8988T (cell line): ENCODE measurements at places on chromosomes 2 and 18.

DNA sequence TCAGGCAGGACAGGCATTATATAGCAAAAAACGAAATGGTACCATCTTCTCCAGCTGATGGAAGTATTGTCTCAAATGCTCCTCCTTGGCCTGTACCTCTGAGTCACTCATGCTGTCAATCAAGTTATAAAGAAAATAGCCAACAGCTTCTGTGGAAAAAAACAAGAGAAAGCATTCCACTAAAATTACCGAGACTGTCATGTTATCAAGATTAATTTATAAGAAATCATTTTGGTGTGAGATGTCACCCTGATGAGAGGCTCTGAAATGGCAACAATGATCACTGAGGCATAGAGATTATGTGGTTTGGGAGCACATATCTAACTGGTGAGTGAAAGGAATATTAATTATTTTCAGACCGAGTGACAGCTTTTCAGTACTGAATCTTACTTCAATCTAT, 47.4 kb downstream of the LRPPRC start:
- DNase-seq = no peak

GRCh38 chr2:199535445-199536177, 77.9 kb upstream of the SATB2 start:
- DNase-seq = no peak

DNA sequence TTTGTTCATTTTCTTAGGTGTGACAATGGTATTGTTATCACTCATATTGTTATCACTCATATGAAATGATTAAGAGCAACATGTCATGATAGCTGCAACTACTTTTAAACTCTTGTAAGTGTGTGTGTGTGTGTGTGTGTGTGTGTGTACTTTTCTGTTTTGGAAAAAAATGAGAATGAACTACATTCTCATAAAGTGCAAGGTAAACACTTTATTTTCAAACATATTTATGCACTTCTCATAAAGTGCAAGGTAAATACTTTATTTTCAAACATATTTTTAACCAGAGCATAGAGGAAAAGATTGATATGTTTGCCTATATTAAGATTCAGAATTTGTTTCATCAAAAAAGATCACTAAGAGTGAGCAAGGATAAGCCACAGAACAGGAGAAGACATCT, 99.8 kb downstream of the TEX51 start:
- no peak for DNase-seq

DNA sequence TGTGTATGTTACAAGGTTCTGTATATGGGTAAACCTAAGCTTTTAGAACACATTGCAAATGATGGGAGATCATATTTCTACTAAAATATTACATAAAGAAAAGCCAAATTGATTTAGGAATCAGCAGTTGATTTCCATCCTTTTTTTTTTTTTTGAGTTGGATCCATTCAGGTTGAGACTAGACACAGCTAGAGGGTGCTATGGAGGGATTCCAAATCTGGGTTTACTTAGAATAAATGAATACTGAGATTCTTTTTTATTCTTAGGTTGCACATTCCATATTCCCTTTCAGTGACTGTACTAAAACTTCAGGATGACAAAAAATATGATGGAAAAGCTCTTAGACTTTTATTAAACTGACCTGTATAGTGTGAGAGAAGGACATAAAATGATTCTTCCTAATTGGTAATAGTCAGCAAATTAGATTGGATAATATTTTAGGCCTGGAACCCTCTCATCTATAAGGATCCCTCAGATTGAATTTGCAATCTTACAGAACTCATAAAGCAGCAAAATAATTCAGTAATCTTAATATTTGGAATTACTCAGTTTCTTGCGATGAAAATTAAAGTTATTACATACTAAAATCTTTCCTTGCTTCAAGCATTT, 183.3 kb upstream of the SESTD1 start:
- DNase-seq = no peak

DNA sequence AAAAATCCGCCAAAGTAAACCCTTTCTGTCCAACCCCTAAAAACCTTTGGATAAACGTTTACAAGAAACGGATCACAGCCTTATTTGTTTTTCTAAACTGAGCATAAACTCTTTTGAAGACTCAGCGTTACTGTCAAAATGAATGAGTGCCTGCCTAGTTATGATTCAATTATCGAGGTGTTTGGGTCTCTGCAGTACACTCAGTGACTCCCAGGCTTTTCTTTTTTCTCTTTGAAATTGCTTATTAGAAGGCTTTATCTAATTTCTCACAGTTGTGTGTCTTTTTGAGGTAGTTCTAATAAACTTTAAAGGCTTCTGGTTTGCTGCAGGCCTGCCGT, 663 bp downstream of the RHBDD1 start:
- no peak for DNase-seq

DNA sequence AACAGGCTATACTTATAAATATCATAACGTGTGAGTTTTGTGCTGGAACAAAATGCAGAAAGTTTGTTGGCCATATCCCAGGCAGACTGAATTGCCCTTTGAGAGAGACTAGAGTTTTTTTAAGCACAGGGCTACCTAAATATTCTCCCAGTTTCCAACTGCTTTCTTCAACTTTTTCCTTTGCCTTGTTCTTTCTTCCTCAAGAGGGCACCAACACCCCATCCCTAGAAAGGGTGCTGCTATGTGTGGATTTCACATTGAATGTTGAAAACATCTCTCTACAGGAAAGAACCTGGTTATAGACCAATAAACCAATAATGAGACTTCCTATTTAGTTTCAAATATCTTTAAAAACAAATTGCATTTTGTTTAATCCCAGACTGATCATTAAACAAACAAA, 87.9 kb downstream of the ICOS start:
- no peak for DNase-seq

DNA sequence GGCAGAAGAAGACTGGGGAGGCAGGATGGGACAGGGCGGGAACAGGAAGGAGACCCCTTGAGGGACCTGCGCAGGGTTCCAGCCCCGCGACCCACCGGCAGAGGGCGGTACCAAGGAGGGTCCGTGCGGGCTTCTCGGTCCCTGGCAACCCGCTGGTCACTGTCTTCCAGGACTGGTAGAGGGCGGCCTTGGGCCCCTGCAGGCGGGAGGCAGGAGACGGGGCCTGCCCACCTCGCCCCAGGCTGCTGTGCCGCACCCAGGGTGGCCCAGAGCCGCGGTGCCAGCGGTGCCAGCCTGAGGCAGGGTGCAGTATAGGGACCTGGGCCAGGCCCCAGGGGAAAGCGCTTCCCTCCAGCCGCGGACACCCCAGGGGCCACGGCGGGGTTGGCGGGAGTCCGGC, 34.5 kb downstream of the NEURL3 start:
- peak; percentile 51 for DNase-seq

DNA sequence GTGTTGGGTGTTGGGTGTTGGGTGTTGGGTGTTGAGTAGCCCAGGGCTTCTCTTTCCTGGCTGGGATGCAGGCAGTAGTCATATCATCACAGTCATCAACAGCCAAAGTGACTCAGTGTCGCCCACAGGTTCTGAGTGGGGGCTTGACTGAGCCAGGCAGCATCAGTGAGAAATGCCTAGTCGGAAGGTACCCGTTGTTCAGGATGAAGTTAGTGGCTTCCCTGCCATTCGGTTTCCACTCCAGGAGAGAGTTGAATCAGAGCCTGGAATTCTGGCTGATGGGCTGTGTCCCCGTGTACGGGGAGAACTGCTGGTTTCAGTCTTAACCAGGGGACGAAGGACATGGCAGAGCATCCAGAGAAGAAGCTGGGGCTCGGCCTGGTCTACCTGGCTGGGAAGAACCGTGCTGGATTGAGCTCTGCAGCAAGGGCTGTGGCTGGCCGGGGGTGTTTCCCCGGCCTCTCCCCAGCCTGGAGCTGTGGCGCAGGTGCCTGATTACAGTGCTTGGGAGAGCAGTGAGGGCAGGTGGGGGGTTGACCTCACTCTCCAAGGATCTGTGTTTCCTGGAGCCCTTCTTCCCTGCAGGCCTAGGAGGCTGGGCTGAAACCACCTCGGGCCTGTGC, 49.4 kb downstream of the AGAP1 start:
- DNase-seq = no peak

GRCh38 chr2:231270221-231271114, 72.0 kb downstream of the ARMC9 start:
- DNase-seq = no peak

GRCh38 chr2:234454433-234454832, 42.4 kb downstream of the ARL4C start:
- DNase-seq = no peak

GRCh38 chr2:149183187-149183586, 144.7 kb downstream of the LYPD6B start:
- no peak for DNase-seq

DNA sequence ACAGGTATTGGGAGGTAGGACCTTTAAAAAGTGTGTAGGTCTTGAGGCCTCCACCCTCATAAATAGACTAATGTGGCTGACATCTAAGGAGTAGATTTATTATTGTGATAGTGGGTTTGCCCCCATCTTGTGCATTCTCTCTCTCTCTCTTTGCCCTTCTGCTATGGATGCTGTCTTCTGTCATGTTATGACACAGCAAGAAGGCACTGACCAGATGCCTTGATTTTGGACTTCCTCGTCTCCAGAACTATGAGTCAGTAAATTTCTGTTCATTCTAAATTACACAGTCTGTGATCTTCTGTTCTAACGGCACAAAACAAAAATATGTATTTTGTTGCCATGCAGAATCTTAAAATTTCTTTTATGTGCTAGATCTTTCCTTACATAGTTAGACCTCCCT, 66.9 kb downstream of the ATAD2B start:
- no peak for DNase-seq
